ENCODE measurements at places on chromosomes 3 and 15. TPM values are rescaled to one million over a fixed set of nuclear protein-coding genes. Genes with fewer than 3 reads are reported as not detected.

The CPNE9 gene
- not detected for total RNA-seq

DNA sequence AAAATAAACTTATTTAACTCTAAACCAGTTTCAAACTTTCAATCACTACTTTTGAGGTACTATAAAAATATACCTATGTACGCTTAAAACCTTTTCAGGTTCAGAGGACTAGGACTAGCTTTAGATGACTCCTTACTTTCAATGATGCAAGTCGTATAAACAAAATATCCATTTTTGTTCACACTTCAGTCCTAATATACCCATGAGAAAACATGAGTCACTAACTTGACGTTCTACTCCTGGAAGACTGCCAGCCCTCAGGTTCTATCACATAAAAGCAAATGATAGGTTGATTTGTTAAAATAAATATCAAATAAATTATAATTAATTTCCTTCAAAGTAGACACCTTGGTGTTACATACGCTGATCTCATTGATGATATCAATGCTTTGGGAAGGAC lies 10.6 kb upstream of the P3H2 start:
- DNase-seq = no peak

GRCh38 chr3:71951361-71951760 lies 166.4 kb upstream of the PROK2 start:
- DNase-seq = no peak

DNA sequence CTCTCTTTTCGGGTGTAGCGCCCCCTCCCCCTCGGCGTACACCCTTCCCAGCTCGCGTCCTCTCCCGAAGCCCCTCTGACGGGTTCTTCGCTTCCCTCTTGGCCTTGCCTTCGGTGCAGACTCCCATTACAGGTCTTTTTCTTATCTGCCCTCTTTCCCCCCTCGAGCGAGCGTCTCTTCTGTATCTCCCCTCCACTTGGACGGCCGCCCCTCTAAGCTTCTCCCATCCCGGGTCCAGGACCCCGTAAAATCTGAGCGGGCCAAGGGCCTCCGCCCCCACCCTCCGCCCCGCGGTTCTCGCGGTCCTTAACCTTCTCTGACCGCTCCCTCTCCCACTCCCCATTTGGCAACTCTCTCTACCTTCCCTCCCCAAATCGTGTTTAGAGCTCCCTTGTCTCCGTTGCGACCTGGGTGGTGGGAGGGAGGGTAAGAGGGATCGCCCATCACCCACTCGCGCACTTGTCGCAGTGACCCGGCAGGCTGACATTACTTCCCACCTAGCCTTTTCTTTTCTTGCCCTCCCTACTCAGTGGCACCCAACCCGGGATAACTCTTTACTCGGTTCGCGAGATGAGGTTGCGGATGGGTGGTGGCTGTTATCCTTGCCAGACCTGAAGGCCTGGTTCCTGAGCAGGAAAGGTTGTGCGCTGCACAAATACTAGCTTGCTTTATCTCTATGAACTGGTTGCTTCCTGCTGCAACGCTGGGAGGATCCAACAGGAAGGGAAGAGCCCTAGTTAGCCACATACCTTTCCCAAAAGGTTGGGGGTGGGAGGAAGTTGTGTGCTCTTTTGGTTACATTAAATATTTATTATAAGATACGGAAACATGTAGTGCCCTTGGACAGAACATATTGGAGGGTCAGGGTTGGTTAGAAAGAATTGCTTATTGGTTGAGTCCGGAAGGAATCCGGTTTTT lies 922 bp downstream of the RAB11A start:
- DNase-seq = peak; percentile 43

The CRBN gene
- 62.5 TPM for total RNA-seq

DNA sequence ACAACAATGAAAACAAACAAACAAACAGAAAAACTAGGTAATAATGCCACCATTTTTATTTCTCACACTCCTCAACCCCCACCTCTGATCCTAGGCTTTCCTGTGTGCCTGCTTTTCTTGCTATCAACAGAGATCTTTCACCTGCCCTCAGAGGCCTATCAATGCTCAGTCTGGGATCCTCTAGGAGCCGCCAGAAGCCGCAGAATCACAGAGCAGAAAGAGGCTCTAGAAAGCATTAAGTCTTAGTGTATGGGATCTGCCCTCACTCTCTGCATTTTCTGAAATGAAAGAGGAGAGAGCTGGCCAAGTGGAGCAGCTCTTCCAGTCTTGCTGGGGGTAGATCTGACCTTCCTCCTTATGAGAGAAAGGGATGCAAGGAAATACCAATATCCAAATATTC lies 306.8 kb downstream of the TUSC7 start:
- DNase-seq = no peak

DNA sequence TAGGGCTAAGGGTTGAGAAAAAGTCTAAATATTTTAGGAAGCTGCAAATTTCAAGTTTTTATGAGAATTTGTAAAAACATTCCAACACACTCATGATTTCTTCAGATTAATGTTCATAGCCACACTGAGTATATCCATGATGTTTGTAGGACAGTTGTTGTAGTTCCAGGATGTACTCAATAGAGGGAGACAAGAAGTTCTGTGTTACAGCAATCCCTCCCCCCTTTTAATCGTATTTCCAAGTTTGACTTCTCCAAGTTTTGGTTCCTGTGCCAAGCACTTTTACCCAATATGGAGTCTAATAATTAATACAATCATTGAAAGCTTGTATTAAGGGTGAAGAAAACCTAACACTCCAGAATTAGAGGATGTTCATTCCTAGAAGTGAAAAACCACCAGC lies 143.4 kb downstream of the FEZF2 start:
- peak; percentile 14 for DNase-seq

GRCh38 chr3:53688989-53689388 lies 157.2 kb downstream of the CHDH start:
- DNase-seq = no peak

DNA sequence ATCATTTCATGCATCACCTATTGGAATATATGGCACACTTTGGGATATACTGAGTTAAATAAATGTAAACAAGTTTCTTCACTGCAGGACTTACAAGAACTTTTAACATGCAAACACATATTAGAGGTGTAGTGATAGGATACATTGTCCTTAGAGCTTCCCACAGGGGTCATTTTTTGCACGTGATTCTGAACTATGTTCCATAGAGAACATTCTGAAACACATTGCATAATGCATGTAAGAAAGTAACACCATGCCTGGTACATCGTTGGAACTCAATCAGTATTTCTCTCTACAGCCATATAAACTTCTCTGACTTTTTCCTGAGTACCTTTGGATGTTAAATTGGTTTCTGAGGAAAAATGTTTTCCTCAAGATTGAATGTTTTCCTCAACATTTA lies 28.3 kb downstream of the MRAS start:
- no peak for DNase-seq

GRCh38 chr3:43855674-43856299 lies 165.0 kb downstream of the ABHD5 start:
- peak; percentile 58 for DNase-seq

The HYKK gene
- total RNA-seq = 5.1 TPM

GRCh38 chr3:86382556-86382955 lies 608.4 kb downstream of the VGLL3 start:
- no peak for DNase-seq

DNA sequence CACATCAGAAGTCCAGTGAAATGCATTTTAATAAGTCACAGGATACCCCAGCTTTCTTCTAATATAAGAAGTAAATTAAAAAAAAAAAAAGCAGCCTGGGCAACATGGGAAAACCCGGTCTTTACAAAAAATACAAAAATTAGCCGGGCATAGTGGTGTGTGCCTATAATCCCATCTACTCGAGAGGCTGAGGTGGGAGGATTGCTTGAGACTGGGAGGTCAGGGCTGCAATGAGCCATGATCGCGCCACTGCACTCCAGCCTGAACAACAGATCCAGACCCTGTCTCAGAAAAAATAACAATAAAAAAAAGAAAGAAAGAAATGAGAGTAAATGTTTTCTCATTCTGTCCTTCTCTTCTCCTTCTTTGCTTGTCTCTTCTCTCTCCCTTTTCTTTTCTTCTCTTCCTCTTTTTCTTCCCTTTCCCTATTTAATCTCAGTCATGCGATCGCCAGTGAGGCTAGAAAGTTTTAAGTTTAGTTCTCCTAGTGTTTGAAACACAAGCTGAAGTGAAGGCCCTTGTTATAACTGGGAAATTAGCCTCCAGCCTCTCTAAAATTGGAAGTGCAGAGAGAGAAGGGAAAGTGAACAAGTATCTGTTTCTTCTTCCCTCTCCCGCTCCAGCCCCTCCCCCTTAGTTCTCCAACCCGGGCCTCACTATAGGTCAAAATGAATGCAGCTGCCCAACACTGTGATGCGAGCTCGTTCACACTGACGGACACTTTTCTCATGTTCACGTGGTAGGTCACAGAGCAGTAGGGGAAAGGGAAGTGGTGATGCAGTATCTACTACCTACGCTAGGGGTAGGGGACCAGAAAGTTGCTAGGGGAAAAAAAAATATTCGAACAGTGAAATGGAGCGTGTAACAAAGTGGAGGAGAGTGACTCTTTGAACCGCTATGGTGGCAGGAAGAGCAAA lies 23.5 kb upstream of the TSC22D2 start:
- no peak for DNase-seq

DNA sequence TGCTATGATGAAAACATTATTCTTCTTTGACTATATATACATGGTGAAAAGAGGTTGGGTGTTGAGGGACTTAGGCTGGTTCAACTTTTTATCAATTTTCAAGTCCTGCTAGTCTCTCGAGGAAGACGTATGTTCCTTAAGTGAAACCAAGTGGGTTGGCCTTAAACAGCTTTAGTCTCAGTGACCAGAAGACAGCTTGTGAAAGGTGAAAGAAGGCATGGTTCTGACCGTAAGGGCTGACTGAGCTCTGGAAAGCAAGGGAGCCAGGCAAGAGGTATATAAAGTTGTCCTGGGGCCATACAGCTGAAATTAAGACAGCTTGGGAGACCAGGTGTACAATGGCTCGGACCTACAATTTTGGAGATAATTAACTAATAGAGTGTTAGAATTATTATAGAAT lies 128.9 kb upstream of the TP63 start:
- DNase-seq = no peak

- no peak for DNase-seq
Measured at GRCh38 chr15:85886309-85886811, 91.6 kb upstream of the KLHL25 start.

GRCh38 chr3:140428380-140428779 lies 249.5 kb upstream of the TRIM42 start:
- DNase-seq = no peak

- DNase-seq = peak; percentile 49
Measured at GRCh38 chr3:130256821-130257340, 88.6 kb upstream of the COL6A5 start.

The ALS2CL gene
- 1.1 TPM for total RNA-seq

- peak; percentile 98 for DNase-seq
Measured at GRCh38 chr15:40290918-40291574, 8.2 kb upstream of the ANKRD63 start.

The GOLGA6A gene
- under 0.01 TPM for total RNA-seq

- no peak for DNase-seq
Measured at GRCh38 chr3:173301647-173302046, 95.9 kb upstream of the NLGN1 start.

The ANKRD34C gene
- total RNA-seq = not detected

DNA sequence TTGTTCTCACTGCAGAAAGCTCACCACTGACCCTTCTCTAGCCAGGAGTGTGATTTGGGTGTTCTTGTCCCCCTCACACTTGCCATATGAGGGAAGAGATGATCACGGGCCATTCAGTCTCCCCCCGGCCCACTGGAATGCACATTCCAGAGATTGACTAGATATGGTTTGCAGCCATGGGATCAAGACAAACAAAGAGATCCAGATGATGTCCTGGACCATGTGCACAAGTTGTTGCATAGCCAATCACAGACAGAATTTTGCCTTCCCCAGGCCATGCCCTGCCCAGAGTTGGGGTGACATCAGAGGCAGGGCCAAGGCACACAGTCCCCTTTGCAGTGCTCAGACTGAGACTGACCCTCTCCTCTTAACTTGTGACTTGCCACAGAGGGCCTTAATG lies 14.8 kb downstream of the MUC13 start:
- no peak for DNase-seq

The MED12L gene
- 2.2 TPM for total RNA-seq

DNA sequence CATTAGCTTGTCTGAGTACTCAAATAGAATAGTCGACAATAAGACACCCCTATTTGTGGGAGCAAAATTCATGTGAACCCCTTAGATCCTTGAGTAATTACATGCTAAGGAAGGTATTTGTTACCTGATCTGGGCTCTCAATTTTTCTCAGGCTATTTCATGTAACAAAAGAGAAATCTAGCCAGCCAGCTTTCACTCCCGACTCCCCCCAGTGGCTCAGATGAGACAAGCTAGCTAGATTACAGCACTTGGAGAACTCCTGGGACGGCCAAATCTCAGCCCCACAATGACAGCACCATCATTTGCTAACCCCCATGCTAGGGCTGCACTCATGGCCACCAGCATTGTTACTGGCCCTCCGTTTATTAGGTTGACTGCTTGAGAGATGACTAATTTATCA lies 41.3 kb downstream of the GLDN start:
- peak; percentile 93 for DNase-seq

DNA sequence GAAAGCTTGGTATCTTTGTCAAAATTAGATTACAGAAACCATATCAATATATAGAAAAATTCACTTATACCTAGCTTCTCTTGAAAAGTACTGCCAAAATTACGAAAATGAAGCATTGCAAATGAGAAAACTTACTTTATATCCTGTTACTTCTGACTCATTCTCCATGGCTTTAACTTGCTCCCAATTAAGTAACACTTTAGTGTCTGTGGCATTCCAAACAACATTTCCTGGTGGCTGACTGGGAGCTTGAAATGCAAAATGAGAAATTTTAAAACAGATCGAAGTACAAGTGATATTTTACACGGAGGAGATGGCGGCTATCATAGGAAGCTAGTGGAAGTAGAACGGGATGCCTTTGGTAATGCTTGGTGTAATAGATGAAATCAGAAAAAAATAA lies 347.3 kb downstream of the CNTN3 start:
- DNase-seq = no peak
